Right hindlimb (tissue), 1 donor: ENCODE measurements at places on chromosomes 6 and 20.

GRCh38 chr6:117396228-117396627 lies 29.5 kb downstream of the ROS1 start:
- no peak for DNase-seq

- no peak for DNase-seq
Measured at GRCh38 chr20:14450256-14450655, 112.8 kb upstream of the FLRT3 start.

DNA sequence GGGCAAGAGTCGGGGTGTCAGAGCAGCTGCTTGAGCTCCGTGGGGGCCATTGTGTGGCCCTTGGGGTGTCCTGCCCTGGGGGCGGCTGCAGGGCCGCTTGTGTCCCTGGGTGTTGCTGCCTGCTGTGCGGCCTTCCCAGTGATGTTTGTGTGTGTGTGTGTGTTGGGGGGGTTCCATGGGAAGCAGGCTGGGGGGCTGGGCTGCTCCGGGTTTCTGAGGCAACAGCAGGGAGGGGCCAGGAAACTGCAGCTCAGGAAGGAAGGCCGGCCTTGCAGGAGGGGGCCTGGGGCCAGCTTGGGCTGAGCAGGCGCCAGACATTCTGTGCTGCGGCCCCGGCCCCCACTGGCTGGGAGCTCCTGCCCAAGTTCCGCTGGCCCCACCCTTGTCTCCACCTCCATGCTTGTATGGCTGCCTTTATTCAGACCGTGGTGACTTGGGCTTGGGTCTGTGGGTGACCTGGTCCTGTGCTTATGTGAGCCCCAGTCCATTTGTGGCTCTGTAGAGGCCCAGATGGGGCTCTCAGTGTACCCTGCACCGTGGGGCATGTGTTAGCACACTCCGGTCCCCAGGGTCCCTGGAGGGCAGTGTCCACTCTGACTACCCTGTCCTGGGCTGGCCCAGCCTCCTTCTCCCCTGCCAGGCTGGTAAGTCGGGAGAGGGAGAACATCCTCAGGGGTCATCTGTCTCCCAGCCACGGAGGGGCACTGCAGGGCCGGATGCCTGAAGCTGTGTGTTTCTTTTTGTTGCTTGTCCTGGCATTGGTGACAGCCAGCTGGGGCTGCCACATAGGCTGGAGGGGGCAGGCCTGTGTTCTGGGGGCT lies 4.6 kb upstream of the SOX18 start:
- peak; percentile 84 for DNase-seq

- no peak for DNase-seq
Measured at GRCh38 chr20:37759052-37759553, 65.3 kb downstream of the CTNNBL1 start.

DNA sequence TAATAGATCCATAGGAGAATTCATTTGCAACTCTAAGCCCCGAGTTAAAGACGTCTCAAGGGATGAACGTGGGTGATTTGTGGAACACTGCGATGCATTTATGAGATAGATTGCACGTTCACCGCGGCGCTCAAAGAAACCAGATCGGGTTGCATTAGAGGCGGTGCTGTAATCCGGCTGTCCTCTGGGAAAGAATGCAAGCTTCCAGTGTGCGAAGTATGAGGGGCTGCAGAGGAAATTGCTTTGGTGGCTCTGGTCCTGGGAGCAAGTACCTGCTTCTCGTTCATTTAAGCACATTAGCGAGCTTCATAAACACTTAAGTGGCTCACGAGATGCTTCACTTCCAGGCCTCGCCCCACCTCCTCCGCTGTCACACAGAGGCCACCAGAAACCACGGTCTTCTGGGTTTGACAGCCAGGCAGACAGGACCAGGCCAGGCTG lies 182.3 kb downstream of the CDH4 start:
- no peak for DNase-seq

GRCh38 chr6:68975064-68975463 lies 340.0 kb downstream of the ADGRB3 start:
- peak; percentile 33 for DNase-seq

- DNase-seq = no peak
Measured at GRCh38 chr6:170182781-170183120, 108.1 kb downstream of the DLL1 start.

DNA sequence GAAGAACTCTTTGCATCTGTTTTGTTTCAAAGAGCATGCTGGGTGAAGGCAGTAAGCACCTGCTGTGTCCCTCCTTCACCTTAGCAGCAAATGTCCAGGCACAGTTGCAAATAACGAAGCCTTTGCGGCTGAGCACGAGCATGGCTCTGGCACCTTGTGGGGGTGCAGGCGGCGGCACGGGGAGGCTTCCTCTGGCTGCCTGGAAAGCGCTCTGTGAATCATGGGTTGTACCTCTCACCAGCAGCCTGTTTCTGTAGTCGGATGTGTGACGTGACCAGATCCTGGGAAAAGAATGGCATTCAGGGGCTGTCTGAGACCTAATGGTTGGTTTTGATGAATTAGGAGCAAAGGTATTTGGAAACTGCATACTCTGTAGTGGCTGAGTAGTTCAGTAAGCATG lies 144.8 kb downstream of the DTNBP1 start:
- DNase-seq = no peak

DNA sequence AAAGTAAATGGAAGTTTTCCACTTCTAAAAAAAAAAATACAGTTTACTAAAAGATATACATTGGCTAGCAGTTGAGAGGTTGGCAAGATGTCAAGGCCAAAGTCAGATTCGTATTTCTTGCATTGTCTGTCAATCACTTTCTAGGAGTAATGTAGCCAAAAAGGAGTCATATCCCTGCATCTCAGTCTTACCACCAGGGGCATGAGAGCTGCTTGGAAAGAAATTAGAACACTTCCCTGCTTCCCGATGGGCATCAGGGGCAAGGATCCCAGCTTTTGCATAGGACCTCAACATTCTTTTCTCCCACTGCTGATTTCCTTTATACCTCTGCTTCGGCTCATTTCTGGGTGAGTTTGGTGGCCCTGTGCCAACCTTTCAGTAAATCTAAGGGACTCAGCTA lies 581.0 kb upstream of the MAP3K7 start:
- no peak for DNase-seq

- DNase-seq = peak; percentile 42
Measured at GRCh38 chr6:107493158-107494057, 3.5 kb downstream of the SOBP start.

- DNase-seq = no peak
Measured at GRCh38 chr20:1817577-1818211, 77.5 kb upstream of the SIRPA start.

DNA sequence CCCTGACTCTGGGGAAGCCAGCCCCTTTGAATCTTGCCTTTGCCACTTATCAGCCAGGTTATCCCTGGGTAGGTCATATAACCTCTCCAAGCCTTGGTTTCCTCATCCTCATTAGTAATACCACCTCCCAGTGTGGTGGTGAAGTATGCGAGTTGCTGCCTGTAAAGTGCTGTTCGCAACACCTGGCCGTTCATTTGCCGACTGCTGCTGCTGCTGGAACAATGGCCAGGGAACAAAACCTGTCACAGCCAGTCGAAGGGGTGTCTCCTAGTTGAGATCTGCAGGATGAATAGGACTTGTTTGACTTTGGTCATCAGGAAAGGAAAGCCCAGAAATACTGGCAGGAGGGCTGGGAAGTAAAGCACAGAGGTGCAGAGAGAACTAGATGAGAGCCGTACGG lies 6.1 kb downstream of the MANBAL start:
- no peak for DNase-seq

- no peak for DNase-seq
Measured at GRCh38 chr20:51211191-51211590, 188.3 kb upstream of the KCNG1 start.

DNA sequence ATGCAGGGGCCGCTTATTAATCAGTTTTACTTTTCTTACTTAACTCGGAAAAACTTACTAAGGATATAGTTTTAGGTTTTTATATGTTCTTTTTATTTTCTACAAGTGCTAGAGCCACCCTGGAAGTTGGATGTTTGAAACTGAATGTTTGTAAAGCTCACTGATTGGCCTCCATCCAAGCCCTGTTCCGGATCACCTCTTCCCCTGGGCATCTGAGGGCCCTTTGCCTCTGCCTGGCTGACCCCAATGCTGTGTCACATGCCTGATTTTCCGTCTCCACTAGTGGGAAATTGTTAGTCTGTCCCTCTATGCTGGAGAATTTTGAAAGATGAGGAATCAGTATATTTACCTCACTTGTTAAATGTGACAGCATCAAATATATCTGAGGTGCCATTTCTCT lies 79.3 kb downstream of the SLC35F1 start:
- DNase-seq = no peak

GRCh38 chr6:118771253-118771652 lies 119.9 kb upstream of the CEP85L start:
- DNase-seq = no peak

DNA sequence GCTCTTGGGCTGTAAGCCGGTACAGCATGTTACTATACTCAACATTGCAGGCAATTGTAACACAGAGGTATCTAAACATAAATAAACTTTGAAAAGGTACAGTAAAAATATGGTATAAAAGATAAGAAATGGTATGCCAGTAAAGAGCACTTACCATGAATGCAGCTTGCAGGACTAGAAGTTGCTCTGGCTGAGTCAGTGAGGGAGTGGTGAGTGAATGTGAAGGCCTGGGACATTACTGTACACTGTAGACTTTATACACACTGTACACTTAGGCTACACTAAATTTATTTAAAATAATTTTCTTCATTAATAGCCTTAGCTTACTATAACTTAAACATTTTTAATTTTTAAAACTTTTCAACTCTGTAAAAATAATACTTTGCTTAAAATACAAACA lies 37.8 kb upstream of the ANKEF1 start:
- DNase-seq = no peak

DNA sequence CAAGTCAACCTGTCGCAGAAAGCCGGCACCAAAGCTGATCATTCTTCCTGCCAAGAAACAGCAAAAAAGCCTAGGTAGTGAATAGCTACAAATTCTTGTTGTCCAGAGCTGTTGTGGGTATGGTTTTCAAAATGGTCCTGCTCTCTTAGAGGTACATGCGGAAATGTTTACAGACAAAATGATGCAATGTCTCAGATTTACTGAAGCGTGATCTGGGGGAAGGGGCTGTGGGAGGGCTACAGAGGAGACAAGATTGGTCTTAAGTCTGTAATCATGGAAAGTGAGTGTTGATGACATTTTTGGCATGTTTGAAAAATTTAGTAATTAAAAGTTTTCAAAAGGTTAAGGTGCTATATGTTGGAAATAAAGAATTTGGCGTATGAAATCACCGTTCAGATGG lies 6.2 kb downstream of the NTSR1 start:
- no peak for DNase-seq

DNA sequence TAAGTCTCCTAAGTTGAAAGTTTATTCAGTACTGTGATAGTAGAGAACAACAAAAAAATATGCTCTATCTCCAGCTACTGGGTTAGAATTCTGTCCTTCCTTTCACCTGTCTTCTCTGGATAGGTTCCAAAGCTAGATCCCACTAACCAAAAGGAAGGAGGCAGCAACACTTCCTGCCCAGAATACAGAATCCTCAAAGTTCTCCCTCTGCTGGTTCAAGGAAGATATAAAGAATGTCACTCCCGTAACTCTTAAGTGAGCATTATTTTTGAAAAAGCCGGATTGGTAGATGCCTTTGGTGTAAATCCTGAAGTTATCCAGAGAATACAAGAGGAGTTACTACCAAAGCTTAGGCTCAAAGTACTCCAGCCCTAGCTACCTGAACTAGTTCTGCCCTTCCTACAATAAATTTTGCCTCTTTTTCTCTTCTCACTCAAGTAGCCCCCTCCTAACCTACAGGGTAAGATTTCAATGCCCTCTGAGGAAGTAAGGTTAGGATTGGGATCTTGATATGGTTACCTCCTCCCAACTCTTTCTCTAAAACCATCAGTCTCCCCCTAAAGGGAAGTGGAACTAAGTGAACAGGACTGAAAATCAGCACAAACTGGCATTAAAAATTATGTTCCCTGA lies 26.0 kb upstream of the CRIP3 start:
- no peak for DNase-seq

- peak; percentile 76 for DNase-seq
Measured at GRCh38 chr20:31842471-31843157, 2.8 kb downstream of the FOXS1 start.

GRCh38 chr20:49599746-49600113 lies 31.8 kb upstream of the PTGIS start:
- no peak for DNase-seq

GRCh38 chr6:169265486-169266131 lies 12.0 kb upstream of the THBS2 start:
- DNase-seq = no peak

DNA sequence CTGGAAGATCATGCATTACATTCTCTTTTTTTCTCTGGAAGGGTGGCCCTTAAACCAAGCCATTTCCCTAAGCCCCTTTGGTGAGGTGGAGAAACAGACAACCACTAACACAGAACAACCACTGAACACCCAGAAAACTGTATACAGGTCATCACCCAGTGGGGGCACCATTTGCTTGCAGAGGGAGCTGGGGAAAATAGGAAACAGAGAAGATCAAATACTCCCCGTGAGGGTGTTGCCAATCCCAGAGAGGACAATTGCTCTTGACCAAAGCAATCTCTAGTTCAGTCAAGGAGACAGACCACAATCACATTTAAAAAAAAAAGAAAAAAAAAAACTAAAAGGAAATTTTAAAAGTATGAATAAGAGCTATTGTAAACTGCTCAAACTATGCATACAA lies 865 bp upstream of the DAAM2 start:
- DNase-seq = no peak

- DNase-seq = no peak
Measured at GRCh38 chr6:56963043-56963442, 8.1 kb downstream of the BEND6 start.

GRCh38 chr6:8481727-8482126 lies 46.4 kb upstream of the SLC35B3 start:
- DNase-seq = no peak

DNA sequence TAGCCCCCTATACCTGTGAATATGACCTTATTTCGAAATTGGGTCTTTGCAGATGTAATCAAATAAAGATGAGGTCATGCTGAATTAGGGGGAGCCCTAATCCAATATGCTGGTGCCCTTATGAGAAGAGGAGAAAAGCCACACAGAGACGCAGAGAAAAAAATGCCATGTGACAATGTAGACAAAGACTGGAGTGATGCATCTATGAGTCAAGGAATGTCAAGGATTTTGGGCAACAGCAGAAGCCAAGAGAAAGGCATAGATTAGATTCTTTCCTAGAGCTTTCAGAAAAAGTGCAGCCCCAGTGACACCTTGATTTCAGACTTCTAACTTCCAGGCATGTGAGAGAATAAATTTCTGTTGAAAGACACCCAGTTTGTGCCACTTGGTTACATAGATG lies 47.4 kb upstream of the HS3ST5 start:
- DNase-seq = no peak

DNA sequence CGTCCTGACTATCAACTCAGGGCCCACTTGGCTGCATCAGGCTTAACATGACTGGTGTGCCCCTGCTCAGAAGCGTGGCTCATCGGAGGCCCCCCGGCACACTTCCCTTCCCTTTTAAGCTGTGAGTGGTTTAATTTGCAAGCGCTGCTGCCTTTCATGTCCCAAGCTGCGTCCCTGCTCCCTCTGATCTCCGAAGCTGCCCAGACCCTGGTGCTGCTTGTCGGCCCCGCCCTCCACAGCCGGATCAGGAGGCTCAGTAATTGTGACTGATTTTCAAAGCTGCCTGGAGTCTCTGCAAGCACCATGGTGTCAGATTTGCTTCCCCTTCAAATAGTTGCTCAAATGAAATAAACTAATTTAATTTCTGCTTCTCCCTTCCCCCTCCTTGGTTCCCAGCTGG lies 71.1 kb downstream of the CDH22 start:
- DNase-seq = no peak

GRCh38 chr6:123529843-123530242 lies 106.9 kb downstream of the TRDN start:
- DNase-seq = no peak
